ENCODE measurements at places on chromosomes 6 and 20.

- no peak for DNase-seq
Measured at GRCh38 chr20:11581271-11581670, 336.4 kb upstream of the BTBD3 start.

DNA sequence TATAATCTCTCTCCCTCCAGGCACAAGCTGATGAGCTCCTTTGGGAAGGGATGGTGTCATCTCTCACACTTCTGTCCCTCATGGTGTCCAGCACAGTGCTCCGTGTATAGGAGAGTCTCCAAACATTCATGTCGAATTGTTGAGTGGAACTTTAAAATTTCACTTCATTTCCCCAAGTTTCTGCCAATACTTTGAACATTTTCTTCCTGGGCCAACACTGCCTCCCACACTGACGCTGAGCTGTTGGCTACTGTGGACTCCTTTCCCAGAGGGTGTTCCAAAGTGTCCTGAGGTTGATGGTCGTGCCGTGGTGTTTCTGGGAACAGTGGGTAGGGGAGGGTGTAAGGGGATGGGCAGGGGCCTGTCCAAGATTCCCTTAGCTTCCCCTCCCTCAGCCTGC lies 122.7 kb downstream of the TIAM2 start:
- DNase-seq = no peak

DNA sequence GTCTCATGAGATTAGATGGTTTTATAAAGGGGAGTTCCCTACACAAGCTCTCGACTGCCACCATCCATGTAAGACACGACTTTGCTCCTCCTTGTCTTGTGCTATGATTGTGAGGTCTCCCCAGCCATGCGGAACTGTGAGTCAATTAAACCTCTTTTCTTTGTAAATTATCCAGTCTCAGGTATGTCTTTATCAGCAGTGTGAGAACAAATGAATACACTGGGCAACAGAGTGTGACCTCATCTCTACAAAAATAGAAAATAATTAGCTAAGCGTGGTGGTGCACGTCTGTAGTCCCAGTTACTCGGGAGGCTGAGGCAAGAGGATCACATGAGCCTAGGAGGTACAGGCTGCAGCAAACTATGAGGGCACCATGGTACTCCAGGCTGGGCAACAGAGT lies 51.3 kb downstream of the MDN1 start:
- no peak for DNase-seq

DNA sequence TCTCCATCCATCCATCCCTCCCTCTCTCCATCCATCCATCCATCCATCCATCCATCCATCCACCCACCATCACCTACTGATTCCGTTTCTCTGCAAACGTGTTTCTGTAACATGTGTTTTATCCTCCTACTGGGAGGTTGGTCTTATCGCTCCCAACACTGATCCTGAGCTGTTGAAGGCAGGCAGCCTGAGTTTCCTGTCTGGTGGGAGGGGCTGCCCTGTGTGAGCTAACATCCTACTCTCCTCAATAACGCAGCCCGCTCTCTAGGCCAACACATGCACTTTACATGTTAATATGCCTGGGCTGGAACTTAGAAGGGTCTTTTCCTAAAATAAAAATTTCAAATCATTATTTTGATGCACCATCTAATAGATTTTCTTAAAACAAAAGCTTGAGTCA lies 126.5 kb downstream of the WDR27 start:
- DNase-seq = no peak

- DNase-seq = no peak
Measured at GRCh38 chr20:33789109-33789857, 21.9 kb upstream of the CHMP4B start.

DNA sequence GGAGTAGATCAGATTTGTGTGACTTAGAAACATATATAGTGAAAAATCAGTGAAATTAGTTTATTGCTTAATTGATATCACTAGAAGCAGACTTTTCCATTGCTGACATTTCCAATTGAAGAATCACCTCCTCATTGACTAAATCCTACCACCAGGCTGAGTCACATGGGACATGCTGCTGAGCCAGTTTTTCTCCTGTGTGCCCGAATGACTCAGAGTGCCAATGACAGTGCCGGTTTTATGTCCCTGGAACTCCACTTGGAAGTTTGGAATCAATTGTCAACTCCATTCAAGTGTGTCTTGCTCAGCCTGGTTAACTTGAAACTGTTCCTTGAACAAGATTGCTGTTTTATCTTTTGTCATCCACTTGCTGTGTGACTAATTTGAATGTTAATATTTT lies 316.1 kb upstream of the PRDM1 start:
- DNase-seq = no peak

- DNase-seq = no peak
Measured at GRCh38 chr6:16286151-16286522, 47.8 kb downstream of the GMPR start.

DNA sequence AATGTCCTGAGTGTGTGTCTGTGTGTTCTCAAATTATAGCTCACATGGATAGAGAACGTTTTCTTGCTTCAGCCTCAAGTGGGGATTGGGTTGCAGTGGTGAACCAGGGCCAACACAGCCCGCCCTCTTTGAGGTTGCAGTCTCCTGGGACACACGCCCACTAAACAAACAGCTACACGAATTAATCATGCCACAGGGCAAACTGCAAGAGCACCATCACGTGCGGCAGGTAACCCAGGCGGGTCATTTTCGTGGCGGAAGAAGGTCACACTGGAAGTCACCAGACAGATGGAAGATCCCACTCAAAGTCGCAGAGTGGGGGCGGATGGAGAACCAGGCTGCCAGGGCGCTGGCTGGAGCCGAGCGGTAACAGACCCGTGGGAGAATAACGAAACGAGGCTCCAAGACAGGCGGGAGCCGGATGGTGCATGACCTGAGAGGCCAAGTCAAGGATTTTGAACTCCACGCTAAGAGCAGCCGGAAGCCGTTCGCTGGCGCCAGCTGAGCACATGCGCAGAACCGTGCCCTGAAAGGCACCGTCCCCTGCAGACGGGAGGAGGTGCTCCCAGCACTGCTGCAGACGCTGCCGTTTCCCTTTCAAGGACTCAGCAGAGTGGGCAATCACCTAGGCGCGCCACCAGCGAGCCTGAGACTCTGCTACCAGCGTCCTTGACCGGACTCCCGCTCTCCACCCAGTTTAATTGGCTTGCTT lies 10.7 kb downstream of the DLL1 start:
- peak; percentile 59 for DNase-seq

GRCh38 chr20:44448753-44449546 lies 26.7 kb upstream of the TTPAL start:
- peak; percentile 16 for DNase-seq

DNA sequence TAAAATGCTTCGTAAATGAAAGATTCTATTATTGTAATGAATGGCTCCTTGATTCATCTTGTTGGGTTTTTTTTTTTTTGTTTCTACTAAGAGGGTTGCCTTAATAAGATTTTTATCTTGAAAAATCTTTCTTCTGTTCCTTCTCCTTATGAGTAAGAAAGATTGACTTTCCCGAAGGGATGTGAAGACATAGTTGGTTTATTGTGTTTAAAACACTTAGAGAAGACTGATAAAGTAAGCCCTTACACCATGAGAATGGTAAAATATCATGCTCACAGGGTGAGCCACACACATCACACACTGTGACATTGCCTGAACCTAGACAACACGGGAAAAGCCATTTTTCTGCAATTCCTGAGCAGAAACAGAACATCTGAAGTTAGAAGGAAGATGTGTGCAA lies 317.2 kb upstream of the TCF21 start:
- DNase-seq = no peak

GRCh38 chr6:170159022-170159965 lies 131.6 kb downstream of the DLL1 start:
- no peak for DNase-seq

Measured in activated CD4-positive, alpha-beta T cell treated with anti-CD3 and anti-CD28 coated beads, Interleukin-2, amount 10 ng/mL, durations not matched to agents 7 days and 5 days (primary cell).